A549 treated with AZD2906 at 1 μM for 4 hours (cell line): ENCODE measurements at places on chromosomes 16 and 17. TPM values are rescaled to one million over a fixed set of nuclear protein-coding genes. Genes with fewer than 3 reads are reported as not detected.

C17orf100 gene
- 1.8 to 3.2 TPM (median 2.7 TPM) in 5 replicates for total RNA-seq

NPIPB6 gene
- 1.2 to 2.3 TPM (median 1.5 TPM) in 5 replicates for total RNA-seq

REXO5 gene
- 3.6 to 4.9 TPM (median 4.3 TPM) in 5 replicates for total RNA-seq

TUBB3 gene
- 197 to 265 TPM (median 257 TPM) in 5 replicates for total RNA-seq

PDE6G gene
- total RNA-seq = 1.5 to 2.8 TPM (median 2.4 TPM) in 5 replicates

DRG2 gene
- 47.0 to 54.4 TPM (median 50.7 TPM) in 5 replicates for total RNA-seq

ACBD4 gene
- total RNA-seq = 6.4 to 7.7 TPM (median 7.5 TPM) in 5 replicates

PRR15L gene
- 3.1 to 3.9 TPM (median 3.5 TPM) in 5 replicates for total RNA-seq

ADAP2 gene
- 2.2 to 5.9 TPM (median 2.6 TPM) in 5 replicates for total RNA-seq

ODAD4 gene
- total RNA-seq = 1.1 to 1.6 TPM (median 1.2 TPM) in 5 replicates

NAT9 gene
- total RNA-seq = 48.3 to 56.2 TPM (median 54.1 TPM) in 5 replicates

GRAP gene
- 0.24 to 0.53 TPM (median 0.38 TPM) in 5 replicates for total RNA-seq

KRTAP2-1 gene
- not detected in 5 replicates for total RNA-seq

EVI2B gene
- total RNA-seq = 0.02 to 0.06 TPM (median 0.06 TPM) in 3 of 5 replicates, not detected in the others

ZSWIM7 gene
- 40.5 to 50.4 TPM (median 47.4 TPM) in 5 replicates for total RNA-seq

KRT27 gene
- total RNA-seq = not detected in 5 replicates

NPIPB12 gene
- total RNA-seq = 18.9 to 32.2 TPM (median 28.8 TPM) in 5 replicates

KRTAP9-8 gene
- total RNA-seq = not detected in 5 replicates

KCNJ18 gene
- total RNA-seq = 0.03 to 0.07 TPM (median 0.05 TPM) in 4 of 5 replicates, not detected in the other

GRB7 gene
- total RNA-seq = 2.6 to 6.6 TPM (median 4.6 TPM) in 5 replicates

SLC5A11 gene
- total RNA-seq = 0.25 to 0.40 TPM (median 0.31 TPM) in 5 replicates

TBC1D28 gene
- not detected in 5 replicates for total RNA-seq

RNF40 gene
- 70.9 to 82.8 TPM (median 79.3 TPM) in 5 replicates for total RNA-seq

SLC47A1 gene
- total RNA-seq = 19.8 to 21.4 TPM (median 20.5 TPM) in 5 replicates

SYNRG gene
- total RNA-seq = 11.1 to 14.9 TPM (median 11.7 TPM) in 5 replicates

ITGAL gene
- total RNA-seq = 0.07 to 0.18 TPM (median 0.14 TPM) in 5 replicates

PRM1 gene
- total RNA-seq = not detected in 5 replicates
